Hematopoietic multipotent progenitor cell (in vitro differentiated cells): ENCODE measurements at places on chromosomes 12 and 14.

GRCh38 chr14:74619672-74620131, 7.7 kb upstream of the LTBP2 start:
- no peak for DNase-seq

- DNase-seq = no peak
Measured at GRCh38 chr12:71870416-71870815, 30.9 kb downstream of the TBC1D15 start.

- no peak for DNase-seq
Measured at GRCh38 chr12:25585021-25585523, 32.0 kb upstream of the LMNTD1 start.

GRCh38 chr12:89844539-89844938, 135.9 kb upstream of the ATP2B1 start:
- DNase-seq = no peak

GRCh38 chr12:62891805-62892549, 43.0 kb downstream of the PPM1H start:
- no peak for DNase-seq
